ENCODE measurements at places on chromosomes 7 and 10.

- DNase-seq, result no peak
Observed at GRCh38 chr10:70666960-70667798, 5.1 kb upstream of the ADAMTS14 start.

- no peak for DNase-seq
Observed at GRCh38 chr10:32207544-32207943, 139.4 kb downstream of the EPC1 start.

GRCh38 chr7:23004247-23004520 is 9.7 kb downstream of the HYCC1 start:
- DNase-seq, result no peak

GRCh38 chr7:40527723-40528122 is 392.9 kb downstream of the SUGCT start:
- no peak for DNase-seq

DNA sequence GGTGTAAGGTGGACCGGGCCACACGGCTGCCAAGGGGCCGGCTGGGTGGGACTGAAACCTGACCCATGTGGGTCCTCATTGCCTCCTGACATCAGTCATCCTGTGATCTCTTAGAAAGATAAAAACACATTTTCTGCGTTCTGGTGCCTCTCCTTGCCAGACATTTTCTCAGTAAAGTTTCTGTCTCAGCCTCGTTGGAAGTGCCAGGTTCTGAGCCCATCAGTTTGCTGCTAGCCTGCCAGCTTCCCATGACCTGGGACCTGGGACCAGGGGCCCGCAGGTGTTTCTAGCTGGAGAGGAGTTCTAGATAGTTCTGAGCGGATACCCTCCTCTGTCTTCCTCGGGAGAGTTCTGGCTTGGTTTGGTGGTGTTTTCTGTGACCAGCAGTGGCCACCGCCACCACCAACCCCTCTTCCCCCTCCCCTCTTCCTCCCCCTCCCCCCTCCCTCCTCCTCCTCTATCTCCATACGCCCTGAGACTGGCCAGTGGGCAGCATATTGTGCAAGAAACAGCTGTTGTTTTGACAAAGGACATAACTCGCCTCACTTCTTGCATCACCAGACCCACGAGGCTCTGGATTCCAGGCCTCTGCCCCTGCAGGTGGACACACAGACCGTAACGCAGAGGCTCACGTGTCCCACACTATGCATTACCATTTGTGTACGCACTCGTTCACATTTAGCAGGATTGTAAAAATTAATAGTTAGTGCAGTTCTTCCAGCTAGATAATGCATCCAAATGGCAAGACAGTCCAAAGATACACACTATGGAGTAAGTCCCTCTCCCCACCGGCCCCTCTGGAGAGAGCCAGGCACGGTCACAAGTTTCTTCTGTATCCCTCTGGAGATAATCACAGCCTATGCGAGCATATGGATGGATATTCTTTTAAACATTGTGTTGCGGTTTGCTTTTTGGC is 94.6 kb downstream of the CUX1 start:
- peak; percentile 35 for DNase-seq

GRCh38 chr10:71265201-71265575 is 52.8 kb downstream of the UNC5B start:
- DNase-seq, result no peak

- no peak for DNase-seq
Observed at GRCh38 chr10:43160921-43161255, 22.6 kb downstream of the CSGALNACT2 start.

DNA sequence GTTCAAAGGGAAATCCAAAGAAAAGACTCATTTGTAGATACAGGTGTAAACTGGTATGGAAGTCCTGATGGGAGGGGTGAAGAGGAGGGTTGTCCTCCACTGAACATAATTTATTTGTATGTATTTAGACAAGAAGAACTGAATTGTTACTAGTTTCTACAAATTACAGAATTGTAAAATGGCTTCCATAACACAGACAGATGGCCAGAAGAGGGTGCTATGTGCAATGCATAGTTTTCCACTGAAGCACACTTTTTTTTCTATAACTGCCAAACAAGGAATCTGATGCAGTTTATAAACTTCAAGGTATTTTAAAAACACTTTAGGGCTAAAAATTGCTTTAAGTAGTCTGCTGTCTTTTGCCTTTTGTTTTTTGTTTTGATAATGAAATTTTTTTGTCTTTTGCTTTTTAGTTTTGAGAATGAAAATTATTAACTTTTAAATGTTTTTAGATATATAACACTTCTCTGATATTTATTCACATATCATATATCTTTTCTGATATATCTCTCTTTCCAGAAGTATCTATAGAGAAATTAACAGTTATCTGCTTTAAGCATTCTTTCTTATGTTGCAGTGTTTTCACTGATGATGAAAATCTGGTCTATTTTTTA is 58.5 kb downstream of the PHYHIPL start:
- no peak for DNase-seq

DNA sequence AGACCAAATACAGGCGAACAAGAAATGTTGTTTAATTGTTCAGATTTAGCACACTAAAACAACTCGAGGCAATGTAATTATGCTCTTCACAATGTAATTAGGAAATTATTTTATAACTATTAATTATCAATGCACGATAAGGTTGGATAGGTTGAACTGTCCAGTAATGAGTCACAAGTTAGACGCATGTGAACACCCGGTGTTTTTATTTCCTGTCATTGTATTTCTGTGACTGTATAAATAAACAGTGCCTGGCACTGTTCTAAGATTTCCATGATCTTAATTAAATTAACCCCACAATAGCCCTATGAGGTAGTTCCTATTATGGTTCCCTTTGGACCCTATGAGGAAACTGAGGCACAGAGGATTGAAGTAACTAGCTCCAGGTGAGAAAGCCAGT is 26.2 kb downstream of the C10orf105 start:
- no peak for DNase-seq

DNA sequence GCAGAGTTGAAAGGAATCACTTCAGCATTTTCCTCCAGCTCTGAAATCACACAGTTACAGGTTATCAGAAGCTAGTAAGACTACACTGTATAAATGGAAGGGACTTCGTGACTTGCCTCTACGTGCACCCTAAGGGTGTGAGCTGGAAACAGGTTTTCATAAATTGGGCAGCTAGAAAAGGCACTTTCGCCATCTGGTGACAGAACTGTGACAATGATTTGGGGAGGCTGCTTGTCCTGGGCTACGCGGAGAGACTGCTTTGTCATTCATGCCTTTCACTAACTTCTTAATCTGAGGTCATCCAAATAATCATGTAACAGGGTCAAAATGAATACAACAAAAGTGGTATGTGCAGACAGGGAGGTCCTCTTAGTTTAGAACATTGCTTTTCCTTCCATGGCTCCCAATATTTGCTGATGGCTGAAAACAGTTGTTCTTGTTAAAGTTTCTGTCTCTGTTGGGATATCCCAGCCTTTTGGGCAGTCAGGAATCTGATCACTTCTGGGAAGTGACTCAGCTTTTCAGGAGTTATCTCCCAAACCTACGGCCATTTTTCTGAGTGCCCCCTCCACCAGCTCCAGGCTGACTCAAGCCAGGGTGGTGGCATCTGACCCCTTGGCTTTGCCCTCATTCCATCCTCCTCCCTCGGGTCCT is 17.8 kb downstream of the VWC2 start:
- no peak for DNase-seq

All from dorsolateral prefrontal cortex (tissue), 122 donors.